ENCODE measurements at places on chromosomes 6 and 20.

DNA sequence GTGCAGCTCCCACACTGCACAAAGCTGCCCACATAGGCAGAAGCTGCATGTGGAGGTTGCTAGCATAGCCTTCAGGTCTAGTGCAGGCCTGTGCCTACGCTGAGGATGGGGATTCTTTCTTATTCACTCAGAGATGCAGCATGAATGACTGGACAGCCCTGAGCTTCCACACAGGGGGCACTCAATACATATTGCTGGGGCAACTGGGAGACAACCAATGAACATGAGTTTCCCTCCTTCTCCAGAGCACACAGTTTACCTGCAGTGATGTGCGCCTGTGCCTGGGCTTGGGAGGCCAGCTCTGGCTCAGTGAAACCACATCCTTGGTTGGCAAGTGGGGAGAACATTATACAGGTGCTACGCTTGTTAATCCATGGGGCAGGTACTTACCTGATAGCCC, 389.9 kb downstream of the RNGTT start:
- no peak for DNase-seq

DNA sequence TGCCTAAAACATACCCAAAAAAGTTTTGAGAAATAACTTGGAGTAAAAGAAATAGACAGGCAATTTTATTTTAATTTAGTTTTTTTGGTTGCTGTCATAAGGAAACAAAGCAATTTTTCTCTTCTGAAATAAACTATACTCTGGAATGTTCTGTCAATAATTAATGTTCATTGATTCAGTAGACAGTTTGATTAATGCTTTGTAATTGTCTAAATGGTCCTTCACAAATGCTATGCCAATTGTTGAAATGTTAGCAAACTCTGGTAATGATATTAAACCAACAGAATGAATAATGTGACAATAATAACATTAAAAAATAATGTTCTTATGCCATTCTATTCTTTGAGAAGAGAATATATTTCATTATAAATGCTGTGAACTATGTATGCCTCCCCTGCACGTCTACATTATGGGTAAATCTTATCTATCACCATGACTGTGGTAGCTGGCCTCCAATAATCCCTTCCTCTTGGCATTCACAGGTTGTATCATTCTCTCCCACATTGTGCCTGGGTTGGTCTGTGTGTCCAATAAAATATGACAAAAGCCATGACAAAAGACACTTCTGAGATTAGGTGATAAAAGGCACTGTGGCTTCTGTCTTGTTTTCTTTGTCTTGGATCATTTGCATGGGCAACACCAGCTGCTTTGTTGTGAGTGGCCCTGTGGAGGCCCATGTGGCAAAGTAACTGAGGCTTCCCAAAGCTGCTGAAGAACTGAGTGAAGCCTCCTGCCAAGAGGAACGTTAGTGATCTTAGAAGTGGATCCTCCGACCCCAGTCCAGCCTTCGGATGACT, 25.1 kb downstream of the IL20RA start:
- no peak for DNase-seq

DNA sequence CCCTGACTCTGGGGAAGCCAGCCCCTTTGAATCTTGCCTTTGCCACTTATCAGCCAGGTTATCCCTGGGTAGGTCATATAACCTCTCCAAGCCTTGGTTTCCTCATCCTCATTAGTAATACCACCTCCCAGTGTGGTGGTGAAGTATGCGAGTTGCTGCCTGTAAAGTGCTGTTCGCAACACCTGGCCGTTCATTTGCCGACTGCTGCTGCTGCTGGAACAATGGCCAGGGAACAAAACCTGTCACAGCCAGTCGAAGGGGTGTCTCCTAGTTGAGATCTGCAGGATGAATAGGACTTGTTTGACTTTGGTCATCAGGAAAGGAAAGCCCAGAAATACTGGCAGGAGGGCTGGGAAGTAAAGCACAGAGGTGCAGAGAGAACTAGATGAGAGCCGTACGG, 6.1 kb downstream of the MANBAL start:
- DNase-seq: no peak

DNA sequence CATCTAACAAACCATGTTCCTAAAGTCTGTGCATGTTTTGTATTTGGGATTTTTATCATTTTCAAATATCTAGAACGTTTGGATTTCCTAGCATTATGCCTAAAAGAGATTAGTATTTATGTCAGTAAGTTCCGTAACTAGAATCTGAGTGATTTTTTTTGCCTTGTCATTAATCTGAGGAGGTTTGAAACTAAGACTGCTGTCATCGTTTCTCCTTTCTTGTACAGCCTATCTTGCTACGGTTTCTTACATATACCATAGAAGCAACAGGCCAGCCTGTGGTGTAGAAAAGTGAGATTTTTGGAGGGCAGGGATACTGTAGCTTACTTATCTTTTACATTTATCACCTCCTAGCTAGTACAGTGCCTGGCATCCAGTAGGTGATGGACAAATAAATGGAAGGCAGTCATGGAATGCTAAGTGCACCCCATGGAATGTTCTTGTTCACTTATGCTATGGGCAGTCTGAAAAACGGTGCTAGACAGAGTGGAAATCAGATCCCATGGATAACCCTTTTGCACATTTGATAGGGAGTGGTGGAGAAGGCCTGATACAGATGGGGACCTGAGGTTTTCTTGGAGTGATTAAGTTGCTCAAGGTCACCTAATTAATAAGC, 93.9 kb downstream of the ARID1B start:
- no peak for DNase-seq

All from NCI-H526 treated with DMSO at 0.1 percent for 48 hours (cell line).